Calu3 (cell line): ENCODE measurements at places on chromosomes 5 and 9. TPM values are rescaled to one million over a fixed set of nuclear protein-coding genes. Genes with fewer than 3 reads are reported as not detected.

DNA sequence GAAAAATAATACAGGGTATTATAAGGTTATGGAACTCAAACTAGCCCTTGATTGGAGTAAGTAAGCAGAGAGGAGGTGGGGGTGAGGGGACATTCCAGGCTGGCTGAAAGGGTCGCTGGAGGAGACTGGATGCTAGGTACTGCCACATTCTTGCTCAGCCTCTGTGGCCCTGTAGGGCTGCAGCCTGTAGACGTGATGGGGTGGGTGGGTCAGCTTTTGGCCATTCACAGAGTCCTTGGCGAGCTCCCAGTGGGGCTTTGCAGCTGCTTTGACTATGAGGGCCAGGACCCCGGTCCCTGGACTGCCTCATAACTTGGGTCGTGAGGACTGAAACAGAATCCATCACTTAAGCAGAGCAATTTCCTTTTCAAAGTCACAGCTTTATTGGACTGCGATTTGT is 4.2 kb upstream of the GDNF start:
- no peak for DNase-seq
- no peak overlapping the region for H3K27ac ChIP-seq
- no peaks in the 10 kb centered on the region for H3K4me1 ChIP-seq
- H3K4me3 ChIP-seq, result no peak overlapping the region

DNA sequence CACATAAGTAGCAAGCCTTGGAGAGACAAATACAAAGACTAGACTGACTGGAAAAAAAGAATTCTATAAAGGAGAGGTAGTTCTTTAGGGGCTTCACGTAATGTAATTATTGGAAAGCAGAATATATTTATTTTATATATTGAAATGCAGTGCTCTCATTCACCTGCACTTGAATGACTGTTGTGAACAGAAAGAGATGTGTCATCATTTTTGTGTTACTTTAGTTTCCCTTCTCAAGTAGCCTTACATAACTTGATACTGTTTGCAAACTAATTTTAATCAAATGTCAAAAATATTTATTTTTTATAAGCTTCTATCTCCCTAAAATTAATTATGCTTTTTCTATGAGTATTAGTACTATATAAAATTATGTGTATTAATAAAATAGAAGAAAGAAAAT is 691.1 kb upstream of the FTMT start:
- no peak overlapping the region for H3K27ac ChIP-seq
- peaks cover 8% of the 10 kb centered on the region for H3K4me1 ChIP-seq
- H3K4me3 ChIP-seq, result no peak overlapping the region

The TRIM7 gene
- 1.8 and 2.4 TPM in 2 replicates for total RNA-seq

- H3K4me1 ChIP-seq, result no peaks in the 10 kb centered on the region
- no peak overlapping the region for H3K4me3 ChIP-seq
- no peak for DNase-seq
- H3K27ac ChIP-seq, result no peak overlapping the region
Measured at GRCh38 chr9:127252410-127253318, 11.9 kb upstream of the GARNL3 start.

DNA sequence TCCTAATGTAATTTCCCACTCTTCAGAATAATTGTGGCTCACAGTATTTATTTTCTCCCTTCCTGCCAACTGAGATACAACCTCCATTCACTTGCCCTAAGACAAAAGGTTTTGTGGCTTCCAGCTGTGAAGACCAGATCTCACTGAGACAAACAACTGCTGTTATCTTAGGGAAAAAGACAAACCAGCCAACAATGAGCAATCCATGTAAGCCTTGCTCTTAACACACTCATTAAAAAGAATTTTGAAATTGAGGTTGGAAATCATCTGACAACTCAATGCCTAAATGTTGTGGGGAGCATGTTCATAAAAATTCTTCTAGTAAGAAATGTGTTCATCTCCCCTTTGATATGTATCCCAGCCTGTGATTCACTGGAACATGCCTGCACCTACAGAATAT is 132.9 kb downstream of the ADAMTSL1 start:
- H3K4me3 ChIP-seq, result no peak overlapping the region
- H3K36me3 ChIP-seq, result no peaks in the 10 kb centered on the region
- DNase-seq, result no peak
- no peaks in the 10 kb centered on the region for H3K4me1 ChIP-seq
- H3K27me3 ChIP-seq, result peaks cover 5% of the 10 kb centered on the region

DNA sequence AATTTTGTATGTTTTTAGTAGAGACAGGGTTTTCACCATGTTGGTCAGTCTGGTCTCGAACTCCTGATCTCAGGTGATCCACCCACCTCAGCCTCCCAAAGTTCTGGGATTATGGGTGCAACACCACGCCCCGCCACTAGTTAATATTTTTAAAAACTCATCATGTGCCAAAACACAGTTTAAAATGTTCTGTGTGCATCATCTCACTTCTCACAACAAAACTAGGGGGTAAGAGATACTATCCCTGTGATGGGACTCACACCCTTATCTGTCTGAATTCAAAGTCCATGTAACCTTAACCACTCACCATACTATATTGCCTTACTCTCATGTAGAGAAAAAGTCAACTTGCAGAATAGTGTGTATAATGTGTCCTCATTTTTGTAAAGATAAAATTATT is 2.6 kb downstream of the PKD2L2 start:
- no peaks in the 10 kb centered on the region for H3K27me3 ChIP-seq
- H3K4me1 ChIP-seq, result peaks cover 28% of the 10 kb centered on the region
- H3K4me3 ChIP-seq, result no peak overlapping the region
- H3K27ac ChIP-seq, result no peak overlapping the region
- peak; percentile 13 for DNase-seq

- no peaks in the 10 kb centered on the region for H3K36me3 ChIP-seq
- no peak for DNase-seq
- peaks cover 35% of the 10 kb centered on the region for H3K4me1 ChIP-seq
- no peak overlapping the region for H3K4me3 ChIP-seq
- H3K27ac ChIP-seq, result no peak overlapping the region
Measured at GRCh38 chr5:75466006-75466716, 45.3 kb downstream of the CERT1 start.

The ARSI gene
- 0.71 and 0.93 TPM in 2 replicates for total RNA-seq

- H3K4me3 ChIP-seq, result no peak overlapping the region
- no peaks in the 10 kb centered on the region for H3K4me1 ChIP-seq
- H3K36me3 ChIP-seq, result no peaks in the 10 kb centered on the region
- H3K27ac ChIP-seq, result no peak overlapping the region
- no peak for DNase-seq
- no peaks in the 10 kb centered on the region for H3K27me3 ChIP-seq
Measured at GRCh38 chr5:155368490-155368889, 354.9 kb downstream of the KIF4B start.

GRCh38 chr5:92513067-92513466 is 1068.0 kb downstream of the NR2F1-AS1 start:
- H3K4me1 ChIP-seq, result peaks cover under 1% of the 10 kb centered on the region
- DNase-seq, result no peak
- no peak overlapping the region for H3K4me3 ChIP-seq

GRCh38 chr9:27340285-27340674 is 43.3 kb upstream of the EQTN start:
- H3K4me1 ChIP-seq, result peaks cover 15% of the 10 kb centered on the region
- H3K27ac ChIP-seq, result no peak overlapping the region
- H3K36me3 ChIP-seq, result no peaks in the 10 kb centered on the region

The PCDHGA10 gene
- 2.6 and 3.7 TPM in 2 replicates for total RNA-seq

DNA sequence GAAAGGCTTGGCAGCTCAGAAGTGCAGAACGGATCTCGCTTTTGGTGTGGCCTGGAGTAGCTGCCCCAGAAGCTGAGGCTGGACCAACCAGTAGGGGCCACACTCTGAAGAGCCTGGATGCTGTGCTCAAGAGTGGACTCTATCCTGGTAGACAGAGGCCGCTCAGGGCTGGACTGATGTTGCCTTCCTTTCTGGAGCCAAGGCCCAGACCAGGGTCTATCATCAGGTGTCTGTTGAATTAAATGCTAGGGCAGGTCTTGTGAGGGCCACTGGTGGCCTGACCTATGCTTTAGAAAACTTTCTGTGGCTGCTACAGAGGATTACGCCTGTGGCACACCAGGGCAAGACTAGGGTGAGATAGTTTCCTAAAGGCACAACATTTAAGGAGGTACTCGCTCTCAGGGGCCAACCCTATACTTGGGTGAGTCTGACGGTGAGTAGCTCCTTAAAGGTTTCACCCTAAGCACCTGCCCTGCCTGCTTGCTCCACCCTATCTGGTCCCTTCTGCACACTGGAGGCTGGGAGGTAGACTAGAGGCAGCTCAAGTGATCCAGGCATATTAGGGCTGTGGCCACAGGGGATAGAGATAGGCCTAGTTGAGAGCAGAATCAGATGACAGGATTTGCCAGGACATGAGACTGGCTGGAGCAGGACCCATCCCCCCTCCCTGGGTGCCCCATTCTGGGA is 9.8 kb upstream of the IRF1 start:
- H3K27me3 ChIP-seq, result no peaks in the 10 kb centered on the region
- H3K36me3 ChIP-seq, result peaks cover 46% of the 10 kb centered on the region
- DNase-seq, result no peak
- H3K4me1 ChIP-seq, result peaks cover 65% of the 10 kb centered on the region

- peak overlapping the region; percentile 50 for H3K27ac ChIP-seq
- peak overlapping the region; percentile 24 for H3K4me3 ChIP-seq
- H3K4me1 ChIP-seq, result peaks cover 56% of the 10 kb centered on the region
- H3K36me3 ChIP-seq, result peaks cover 4% of the 10 kb centered on the region
Measured at GRCh38 chr5:149747833-149748366, 17.8 kb downstream of the PPARGC1B start.

- no peaks in the 10 kb centered on the region for H3K4me1 ChIP-seq
- no peak overlapping the region for H3K4me3 ChIP-seq
Measured at GRCh38 chr9:116387934-116388698, 234.5 kb downstream of the PAPPA start.

DNA sequence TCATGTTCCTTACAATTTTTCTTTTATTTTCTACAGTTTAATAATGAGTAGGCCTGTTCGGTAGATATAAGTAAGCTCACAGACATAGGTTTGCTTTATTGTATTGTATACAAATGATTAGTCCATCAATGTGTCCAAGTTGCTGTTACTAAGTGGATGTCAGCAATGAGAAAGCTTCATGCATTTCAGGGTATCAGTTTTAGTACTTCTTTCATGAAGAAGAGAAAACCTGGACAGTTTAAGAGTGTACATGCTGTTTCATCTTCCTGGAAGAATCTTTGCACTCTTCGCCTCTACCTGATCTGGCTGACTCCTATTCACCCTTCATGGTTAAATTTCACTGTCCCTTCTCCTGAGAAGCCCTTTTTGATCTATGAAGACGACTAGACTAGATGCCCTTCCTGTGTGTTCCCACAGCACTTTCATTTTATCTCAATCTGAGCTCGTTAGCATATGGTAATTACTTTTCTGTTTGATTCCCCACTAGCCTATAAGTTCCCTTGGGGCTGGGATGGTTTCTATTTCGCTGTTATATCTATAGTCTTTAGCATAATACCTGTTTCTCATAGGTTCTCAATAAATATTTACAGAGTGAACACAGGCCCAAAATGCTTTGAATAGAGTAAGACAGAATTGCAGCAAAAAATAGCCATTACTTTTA is 70.7 kb downstream of the CETN3 start:
- no peak overlapping the region for H3K27ac ChIP-seq
- no peaks in the 10 kb centered on the region for H3K36me3 ChIP-seq
- H3K4me3 ChIP-seq, result no peak overlapping the region

The KLHL3 gene
- 16.9 and 18.2 TPM in 2 replicates for total RNA-seq

The CDX1 gene
- not detected in 2 replicates for total RNA-seq

DNA sequence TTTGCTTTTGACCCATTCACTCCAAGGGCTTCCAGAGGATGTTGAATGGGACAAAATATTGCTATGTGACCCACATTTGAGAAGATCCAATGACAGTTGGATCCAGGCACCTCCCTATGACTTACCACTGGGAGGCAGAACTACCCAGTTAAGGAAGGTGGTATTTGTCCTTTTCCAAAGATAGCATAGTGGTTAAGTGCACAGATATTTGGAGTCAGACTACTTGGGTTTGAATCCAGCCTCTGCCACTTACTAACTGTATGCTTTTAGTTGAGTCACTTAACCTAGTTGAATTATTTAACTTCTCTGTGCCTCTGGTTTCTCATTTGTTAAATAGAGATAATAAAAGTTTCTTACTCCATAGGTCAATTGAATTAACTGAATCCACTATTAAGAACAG is 74.5 kb upstream of the PALM2AKAP2 start:
- no peak overlapping the region for H3K27ac ChIP-seq
- H3K4me3 ChIP-seq, result no peak overlapping the region
- no peaks in the 10 kb centered on the region for H3K36me3 ChIP-seq

DNA sequence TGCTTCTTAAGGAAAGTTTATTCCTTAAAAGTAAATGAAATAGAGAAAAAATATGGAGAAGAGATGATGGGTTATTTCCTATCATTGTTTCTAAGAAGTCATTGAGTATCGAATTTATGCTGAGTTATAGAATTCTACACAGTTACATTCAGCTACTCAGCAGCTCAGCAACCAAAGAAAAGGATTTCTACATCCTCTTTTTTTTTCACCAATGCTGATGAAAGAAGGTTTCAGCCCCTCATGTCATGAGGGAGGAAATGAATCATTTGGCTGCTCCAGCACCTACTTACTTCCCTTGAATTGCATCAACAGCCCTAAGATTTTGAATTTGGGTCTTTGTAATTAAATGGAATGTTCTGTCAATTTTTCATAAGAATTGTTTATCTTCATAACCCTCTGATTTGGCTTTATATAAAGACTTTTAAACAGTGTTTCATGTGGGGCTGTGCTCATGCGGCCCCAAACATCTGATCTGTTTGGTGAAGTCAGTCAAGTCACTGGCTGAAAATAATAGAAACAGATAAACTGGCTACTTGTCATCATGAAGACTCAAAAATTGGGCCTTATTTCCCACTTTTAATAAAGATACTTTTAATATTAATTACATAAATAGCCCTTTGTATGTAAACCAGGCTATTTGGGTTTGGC is 18.5 kb upstream of the SNX2 start:
- H3K4me3 ChIP-seq, result no peak overlapping the region
- H3K4me1 ChIP-seq, result no peaks in the 10 kb centered on the region
- no peak overlapping the region for H3K27ac ChIP-seq
- H3K27me3 ChIP-seq, result no peaks in the 10 kb centered on the region
- no peaks in the 10 kb centered on the region for H3K36me3 ChIP-seq
- DNase-seq, result no peak

The ANGPTL2 gene
- not detected in 2 replicates for total RNA-seq

DNA sequence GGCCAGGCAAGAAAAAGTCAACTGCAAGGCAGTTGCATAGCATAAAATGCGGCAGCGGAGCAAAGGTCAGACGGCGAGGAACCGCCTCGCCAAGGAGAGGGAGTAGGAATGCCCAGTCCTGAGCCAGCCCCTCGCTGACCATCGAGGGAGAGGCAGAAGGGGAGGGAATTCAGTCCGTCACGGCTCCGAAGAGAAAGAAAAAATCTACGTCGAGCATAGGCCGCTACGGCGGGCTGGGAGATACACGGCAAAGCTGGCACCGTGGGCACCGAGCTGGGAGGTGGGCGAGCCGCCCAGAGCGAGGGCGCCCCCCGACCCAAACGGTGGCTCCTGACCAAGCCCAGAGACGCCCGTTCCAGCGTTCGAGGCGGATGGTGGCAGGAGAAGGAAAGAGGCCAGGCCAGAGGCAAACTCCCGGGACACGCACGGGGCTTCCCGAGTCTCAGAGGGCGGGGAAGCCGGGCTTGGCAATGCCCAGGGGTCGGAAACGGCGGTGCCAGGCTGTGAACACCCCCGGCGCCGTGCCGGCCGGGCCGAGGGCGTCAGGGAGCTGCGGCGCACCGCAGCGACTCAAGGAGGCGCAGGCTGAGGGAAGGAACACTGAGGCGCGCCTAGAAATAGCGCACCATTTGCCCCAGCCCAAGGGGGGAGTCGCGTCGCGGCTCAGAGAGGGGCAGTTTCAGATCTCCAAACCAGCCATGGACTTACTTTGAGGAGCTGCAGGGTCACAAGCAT is 518 bp downstream of the SPRY4 start:
- peak overlapping the region; percentile 92 for H3K27ac ChIP-seq
- peaks cover 47% of the 10 kb centered on the region for H3K4me1 ChIP-seq
- H3K4me3 ChIP-seq, result peak overlapping the region; percentile 98
- H3K27me3 ChIP-seq, result no peaks in the 10 kb centered on the region
